ENCODE measurements at places on chromosomes 7 and 10.

GRCh38 chr7:100901921-100902332, 6.2 kb upstream of the ACHE start:
- no peak for DNase-seq

GRCh38 chr10:3512263-3512662, 272.7 kb downstream of the KLF6 start:
- no peak for DNase-seq

DNA sequence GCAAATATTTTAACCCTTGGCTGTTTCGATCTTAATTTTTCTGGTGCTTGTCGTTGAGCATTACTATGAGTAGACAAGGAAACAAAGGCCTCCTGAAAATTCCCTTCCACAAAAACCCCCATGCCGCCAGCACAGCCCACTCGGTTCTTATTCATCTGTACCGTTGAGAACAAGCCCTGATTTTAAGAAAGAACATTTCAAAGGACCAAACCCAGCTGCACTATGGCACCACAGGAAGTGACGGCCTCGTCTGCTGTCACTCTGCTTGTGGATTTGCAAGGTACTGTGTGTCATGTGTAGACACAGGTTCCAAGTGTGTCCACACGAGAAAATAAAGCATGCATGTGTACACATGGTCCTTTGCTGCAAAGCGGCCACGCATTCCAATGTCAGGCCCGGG, 285.2 kb downstream of the DNAJB6 start:
- no peak for DNase-seq

DNA sequence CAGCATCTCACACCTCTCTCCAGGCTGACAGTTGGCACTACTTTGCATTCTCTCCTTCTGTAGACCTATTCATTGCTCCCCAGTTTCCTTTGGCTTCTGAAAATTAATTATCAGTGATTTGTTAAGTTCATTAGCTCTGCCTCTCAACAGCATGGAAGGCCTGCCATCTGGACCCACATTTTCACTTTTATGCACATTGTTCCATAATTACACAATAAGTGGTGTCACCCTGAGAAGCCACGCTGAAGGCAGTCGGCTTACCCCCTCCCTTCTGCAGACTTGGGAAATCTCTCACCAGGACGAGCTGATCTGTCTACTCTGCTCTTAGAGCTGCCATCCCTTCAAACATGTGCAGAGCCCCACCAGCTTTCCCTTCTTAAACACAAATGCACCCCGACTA, 64.7 kb downstream of the SLIT1 start:
- no peak for DNase-seq

GRCh38 chr7:43669286-43670081, 59.8 kb downstream of the COA1 start:
- no peak for DNase-seq

- DNase-seq: peak; percentile 87
These were observed at the start of gene TRIP6 for GRCh38 chr7:100867040-100867775. TSS of gene TRIP6 (plus strand) at chr7:100867387. CDS start at chr7:100867498, 111 bp downstream.

- DNase-seq: peak; percentile 88
These were observed 5.4 kb upstream of the ZFYVE27 start for GRCh38 chr10:97731346-97732051.
